ENCODE measurements at places on chromosomes 4 and X.

DNA sequence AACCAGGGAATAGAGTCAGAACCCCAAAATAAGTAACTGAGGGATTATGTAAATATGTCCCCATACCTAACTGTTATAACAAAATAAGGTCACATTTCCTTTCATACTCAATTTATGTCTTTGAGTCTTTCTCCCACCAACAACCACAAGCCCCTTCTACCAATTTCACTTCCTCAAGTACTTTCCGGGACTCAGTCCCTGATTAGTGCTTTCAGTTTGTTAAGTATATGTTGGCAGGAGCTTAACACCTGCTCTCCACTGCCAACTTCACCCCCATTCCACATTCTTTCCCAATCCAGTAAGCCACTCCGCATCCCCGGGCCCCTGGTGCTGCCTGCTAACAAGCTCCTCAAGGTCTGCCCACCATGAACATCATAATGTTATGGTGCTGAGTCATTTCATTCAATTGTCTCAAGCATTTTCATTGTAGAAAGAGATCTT lies 71.3 kb upstream of the SPRY1 start:
- no peak for DNase-seq

GRCh38 chrX:43654431-43655150 lies 1.5 kb upstream of the MAOA start:
- peak; percentile 71 for DNase-seq

GRCh38 chr4:124768596-124769365 lies 56.2 kb upstream of the ANKRD50 start:
- DNase-seq: no peak

DNA sequence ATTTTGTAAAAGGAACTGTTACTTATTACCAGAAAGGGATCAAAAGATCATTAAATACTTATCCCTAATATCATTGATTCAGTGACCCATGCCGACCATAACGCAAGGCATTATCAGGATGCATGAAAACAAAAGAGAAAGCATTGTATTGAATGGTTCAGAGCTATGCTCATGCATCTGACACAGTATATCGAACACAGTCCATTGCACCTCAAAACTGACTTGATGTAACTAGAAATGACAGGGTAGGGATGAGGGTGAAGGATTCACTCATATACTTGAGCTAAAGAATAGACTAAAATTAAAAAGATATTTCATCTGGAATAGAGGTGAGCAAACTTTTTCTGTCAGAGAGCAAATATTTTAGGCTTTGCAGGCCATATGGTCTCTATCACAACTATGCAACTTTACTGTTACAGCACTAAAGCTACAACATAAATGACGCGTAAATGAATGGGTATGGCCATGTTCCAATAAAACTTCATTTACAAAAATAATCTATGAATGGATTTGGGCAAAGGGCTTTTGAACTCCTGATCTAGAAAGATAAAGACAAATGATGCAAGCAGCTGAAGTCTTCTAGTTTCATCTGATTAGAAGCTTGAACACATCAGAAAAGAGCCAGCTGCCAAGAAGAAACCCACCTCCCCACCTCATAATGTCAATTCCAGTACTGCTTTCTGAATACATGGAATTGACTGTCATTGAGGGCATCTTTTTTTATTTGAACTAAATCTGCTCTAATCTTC lies 12.9 kb upstream of the SPP1 start:
- no peak for DNase-seq

DNA sequence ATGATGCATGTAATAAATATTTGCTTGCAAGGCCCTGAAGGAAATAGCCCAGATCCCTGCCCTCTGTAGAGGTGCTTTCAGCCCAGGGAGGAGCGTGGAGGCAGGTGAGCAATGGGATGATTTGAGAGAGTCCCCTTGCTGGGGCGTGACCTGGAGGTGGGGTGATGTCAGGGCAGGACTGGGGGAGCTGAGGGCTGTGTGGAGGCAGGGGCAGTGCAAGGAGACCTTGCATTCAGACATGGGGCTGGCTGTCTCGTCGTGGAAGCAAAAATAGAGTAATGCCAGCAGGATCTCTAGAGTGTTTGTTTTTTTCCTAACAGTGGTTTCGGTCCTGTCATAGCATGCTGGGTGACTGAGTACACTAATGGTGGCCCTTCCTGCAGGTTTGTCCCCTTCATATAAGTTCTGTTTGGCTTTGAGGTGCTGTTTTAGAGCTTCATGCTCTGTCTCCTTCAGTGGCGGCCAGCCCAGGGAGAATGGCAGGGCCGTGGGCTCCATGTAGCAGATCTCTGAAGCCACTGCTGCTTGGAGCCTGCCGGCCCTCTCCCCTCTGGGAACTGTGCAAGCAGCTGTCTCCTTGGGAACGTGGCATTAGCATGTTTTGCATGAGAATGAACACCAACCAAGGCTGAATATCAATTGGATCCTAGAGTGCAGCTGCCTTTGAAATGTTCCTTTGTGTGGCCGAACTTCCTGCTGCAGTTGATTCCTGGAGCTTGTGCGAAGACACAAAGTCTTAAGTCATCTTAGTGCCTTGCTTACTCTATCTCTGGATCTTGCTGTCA lies 39.3 kb upstream of the CLDN34 start:
- no peak for DNase-seq

DNA sequence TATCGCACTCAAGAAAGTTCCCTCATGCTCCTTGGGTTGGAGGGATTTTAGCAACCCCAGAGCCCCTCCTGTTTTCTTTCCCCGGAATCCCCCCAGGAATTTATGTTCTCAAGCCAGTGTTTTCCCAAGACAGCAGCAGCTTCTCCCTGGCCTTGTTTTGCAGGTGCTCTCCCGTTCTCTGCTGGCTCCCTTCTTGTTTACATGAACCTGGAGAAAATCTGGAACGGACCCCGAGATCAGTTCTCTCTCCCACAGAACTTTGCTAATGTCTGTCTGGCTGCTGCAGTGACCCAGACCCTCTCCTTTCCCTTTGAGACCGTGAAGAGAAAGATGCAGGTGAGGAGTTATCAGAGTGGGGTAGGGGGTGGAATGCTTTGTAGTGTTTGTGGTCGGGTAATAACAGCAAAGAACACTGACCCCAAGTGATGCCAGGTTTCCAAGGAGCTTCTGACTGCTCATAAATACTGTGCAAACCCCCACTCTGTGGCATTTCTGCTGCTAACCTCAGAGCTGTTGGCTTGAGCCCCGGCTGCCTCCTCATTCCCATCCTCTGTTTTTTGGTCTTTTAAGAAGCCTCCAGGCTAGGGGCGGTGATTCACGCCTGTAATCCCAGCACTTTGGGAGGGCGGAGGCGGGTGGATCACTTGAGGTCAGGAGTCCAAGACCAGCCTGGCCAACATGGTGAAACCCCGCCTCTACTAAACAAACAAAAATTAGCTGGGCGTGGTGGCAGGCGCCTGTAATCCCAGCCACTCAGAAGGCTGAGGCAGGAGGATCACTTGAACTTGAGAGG lies 11.1 kb downstream of the SLC25A43 start:
- DNase-seq: no peak

DNA sequence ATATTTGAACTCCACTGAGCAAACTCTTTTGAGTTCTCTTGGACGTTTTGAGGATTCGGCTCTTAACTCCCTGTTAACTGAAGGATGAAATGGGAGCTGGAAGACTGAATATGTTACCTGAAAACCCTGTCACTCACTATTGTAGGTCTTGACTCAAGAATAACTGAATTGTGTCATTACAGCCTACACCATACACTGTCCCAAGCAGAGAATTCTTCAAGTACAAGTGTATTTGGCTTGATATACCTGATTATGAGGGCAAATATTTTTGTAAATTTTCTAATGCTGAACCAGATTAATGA lies 276.1 kb downstream of the CFAP299 start:
- no peak for DNase-seq

DNA sequence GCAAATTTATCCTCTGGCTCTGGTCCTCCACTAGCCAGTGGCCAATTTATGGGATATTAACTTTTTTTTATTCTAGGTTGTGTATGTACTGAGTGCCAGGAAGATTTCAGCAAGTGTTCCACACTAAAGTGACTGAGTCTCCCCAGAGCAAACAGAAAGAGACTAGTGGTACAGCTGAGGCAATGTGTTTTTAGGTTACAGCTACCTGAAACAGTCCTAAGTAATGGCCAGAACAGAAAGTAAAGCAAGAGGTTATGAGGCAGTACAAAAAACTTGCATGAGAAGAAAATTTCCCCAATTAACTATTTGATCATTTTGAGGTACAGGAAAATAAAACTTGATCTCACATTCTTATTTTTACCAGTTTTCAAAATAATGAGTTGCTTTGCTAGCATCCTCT lies 31.2 kb downstream of the PRDM8 start:
- DNase-seq: no peak

DNA sequence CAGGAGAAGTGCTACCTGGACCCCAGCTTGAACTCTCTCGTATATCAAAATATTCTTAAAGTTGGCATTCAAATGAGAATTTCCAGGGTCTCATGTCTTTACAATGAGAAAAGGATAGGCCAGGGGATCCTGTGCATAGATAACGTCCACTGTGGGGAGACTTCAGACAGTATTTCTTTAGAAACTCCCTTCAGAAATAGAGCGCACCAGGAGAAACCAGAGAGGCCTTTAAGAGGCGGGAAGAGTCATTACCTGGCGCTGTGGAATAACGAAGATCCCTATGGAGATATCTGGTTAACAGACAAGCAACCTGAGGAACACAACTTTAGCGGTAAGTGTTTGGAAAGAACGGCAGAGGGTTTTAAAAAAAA lies 600 bp downstream of the RADX start:
- no peak for DNase-seq

DNA sequence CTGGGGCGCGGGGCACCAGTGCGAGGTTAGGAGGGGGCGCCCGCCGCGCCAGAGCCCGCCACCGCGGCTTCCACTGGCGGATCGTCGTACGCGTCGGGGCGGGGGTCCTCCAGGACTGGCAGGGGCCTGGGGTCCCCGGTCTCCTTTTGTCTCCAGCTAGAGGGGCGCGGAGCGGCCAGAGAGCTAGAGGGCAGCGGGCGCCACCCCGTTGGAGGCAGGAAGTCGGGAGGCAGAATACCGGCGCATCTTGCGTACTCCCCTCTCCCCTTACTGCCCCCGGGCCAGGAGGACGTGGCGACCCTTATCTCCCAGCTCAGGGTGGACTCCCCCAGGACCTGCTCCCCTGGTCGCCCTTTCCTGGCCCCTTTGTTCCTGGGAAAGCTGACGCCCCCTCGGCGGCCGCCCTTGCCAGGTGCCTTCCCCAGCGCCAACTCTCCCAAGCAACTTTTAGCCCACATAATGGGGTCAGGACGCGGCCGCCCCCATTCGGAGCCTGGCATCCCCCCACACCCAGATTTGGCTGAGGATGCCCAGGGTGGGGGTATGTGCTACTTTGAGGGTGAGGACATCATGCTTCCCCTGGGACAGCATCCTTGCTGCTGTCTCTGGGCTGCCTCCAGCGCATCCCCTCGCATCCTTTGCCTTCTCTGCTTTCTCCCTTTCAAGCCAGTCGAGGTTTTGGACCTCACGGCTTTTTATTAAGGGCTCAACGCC lies 933 bp downstream of the CNKSR2 start:
- peak; percentile 3 for DNase-seq

DNA sequence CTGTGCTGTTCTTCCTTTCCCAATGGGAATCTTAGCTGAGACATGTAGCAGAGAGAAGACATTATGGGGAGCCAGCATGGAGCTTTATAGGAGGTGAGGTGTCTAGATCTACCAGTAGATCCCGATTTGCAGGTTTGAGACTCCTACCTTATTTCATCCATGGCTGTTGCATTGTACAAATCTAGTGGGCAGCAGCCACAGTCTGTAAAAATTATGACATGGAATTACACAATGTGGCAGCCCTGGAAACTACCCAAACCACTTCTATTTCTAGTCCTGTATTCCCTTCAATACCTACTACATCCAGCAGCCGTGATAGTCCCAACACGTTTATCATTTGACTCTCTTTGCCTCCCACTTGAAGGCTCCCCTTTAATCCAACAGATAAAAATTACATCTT lies 8.1 kb downstream of the ATP7A start:
- DNase-seq: no peak

DNA sequence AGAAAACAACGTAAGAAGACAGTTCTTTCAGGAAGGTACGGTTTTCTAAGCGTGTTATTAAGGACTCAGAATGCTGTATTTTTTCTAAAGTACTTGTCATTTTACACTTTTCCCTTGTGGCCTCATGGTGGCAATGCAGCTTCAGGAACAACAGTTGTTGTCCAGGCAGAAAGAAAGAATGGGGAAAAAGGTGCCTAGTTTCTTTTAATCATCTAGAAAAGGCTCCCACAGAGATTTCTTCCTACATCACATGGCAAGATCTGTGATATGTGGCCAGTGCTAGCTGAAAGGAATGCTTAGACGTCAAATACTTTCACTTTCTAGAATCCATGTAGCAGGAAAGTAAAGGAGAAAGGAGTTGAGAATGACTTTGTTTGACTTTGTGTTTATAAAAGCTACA lies 49.0 kb upstream of the TRAM1L1 start:
- no peak for DNase-seq

GRCh38 chr4:45172636-45173035 lies 446.3 kb upstream of the GNPDA2 start:
- DNase-seq: no peak

DNA sequence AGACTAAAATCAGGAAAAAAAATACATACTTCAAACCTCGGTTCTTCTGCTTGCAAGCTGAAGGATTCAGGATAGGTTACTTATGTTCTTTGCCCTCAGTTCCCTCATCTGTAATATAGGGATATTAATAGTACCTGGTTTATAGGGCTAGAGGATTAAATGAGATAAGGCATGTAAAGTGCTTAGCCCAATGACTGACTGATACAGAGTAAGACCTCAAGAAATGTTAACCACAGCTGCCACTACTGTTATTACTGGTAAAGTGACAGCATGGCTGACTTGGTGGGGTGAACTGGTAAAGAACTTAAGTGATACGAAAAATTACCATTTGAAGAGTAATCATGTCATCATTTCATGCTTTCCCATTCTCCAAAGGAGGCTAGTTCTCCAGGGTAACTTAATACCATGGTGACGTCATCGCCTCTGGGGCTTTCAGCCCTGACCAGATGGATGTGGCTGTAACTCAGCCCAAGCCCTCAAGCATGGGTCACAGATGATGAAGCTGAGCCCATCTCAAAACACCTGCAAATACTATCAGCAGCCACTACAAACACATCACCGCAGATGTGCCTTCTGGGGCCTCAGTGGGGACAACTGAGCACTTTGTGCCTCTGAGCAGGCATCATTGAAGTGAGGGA lies 44.5 kb upstream of the SCML1 start:
- no peak for DNase-seq

GRCh38 chrX:140141444-140142029 lies 176.2 kb upstream of the CXorf66 start:
- DNase-seq: no peak

GRCh38 chr4:175833574-175834311 lies 21.7 kb upstream of the GPM6A start:
- DNase-seq: no peak

- DNase-seq: no peak
These were observed 282.5 kb downstream of the TMA16 start for GRCh38 chr4:163776957-163777356.

- DNase-seq: no peak
These were observed 323.1 kb downstream of the GBA3 start for GRCh38 chr4:23015821-23016220.

DNA sequence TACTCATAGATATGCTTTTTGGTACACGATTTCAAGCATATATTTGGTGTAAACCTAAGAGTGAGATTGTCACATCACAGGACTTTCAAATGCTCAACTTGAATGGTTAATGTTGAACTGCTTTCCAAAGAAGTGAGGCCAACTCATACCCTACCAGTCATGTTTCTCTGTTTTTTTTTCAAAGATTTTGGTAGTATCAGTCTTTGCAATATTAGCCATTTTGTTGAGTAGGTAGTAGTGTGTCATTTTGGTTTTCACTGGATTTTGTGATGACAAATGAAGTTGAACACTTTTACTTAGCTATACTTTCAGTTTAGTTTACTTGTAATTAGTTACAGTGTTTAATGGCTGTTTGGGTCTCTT lies 12.5 kb upstream of the HS3ST1 start:
- DNase-seq: no peak
